GM23248 (cell line): ENCODE measurements at places on chromosomes 13 and 19. TPM values are rescaled to one million over a fixed set of nuclear protein-coding genes. Genes with fewer than 3 reads are reported as not detected.

DNA sequence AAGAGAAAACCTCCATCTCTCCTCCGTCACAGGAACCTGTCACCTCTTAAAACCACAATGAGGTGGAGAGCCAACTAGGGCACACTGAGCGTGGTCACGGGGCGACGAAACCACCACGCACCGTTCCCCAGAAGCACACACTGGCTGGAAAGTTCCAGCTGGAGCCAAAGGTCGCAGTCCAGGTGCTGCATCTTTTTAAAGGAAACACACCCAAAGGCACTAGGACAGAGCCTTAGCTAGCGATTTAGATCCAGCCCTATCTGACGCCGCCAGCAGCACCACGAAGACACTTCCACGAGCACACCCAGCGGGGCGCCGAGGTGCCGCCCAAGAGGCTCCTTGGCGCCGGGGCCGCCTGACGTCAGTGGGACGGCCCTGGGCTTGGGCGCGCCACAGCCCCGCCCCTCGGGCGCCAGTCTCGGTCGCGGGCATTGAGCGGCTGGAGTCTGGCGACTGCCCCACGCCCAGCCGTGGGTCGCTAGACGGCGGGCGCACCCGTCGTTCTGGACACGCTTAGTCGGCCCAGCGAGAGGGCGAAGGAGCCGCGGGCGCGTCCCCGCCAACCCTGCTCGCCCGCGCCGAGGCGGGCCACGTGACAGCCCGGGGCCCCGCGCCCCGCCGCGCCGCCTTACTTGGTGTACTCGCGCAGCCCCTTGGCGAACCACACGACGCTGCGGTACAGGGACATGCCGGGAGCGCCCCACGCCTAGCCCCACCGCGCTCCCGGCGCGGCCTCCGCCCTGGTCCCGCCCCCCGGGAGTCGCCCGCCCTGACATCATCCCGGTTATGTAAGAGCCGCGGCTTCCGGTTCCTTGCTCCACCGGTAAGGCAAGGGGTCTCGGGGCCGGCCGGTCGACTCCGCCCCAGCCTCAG is at the start of gene DHRS12:
Gene DHRS12 (minus strand): TSS at position 742 of the 873 bp plus-strand sequence. CDS start 4,504 bp downstream, outside the sequence.
- peak; percentile 96 for DNase-seq

DNA sequence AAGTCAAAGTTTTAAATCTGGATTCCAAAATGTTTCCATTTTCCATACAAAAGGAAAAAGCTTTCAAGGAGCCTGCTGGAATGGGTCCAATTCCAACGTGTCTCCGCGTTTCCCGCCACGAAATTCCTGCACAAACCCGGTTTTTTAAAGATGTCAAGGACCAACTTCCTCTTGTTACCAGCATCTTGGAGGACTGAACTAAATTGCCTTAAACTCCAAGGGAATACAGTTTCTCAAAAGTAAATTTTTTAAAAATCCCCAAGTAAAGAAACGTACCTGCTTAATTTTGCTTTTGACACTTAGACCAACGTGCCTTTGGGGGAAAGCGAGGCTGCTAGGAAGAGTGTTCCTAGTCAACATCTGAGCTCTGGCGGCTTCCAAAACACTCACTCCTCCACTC is 12.3 kb upstream of the SOX1 start:
- no peak for DNase-seq

GRCh38 chr13:113507505-113508345 is 17.2 kb upstream of the DCUN1D2 start:
- DNase-seq = no peak

ZNF726 gene
- polyA plus RNA-seq = 0.87 and 1.1 TPM in 2 replicates

DNA sequence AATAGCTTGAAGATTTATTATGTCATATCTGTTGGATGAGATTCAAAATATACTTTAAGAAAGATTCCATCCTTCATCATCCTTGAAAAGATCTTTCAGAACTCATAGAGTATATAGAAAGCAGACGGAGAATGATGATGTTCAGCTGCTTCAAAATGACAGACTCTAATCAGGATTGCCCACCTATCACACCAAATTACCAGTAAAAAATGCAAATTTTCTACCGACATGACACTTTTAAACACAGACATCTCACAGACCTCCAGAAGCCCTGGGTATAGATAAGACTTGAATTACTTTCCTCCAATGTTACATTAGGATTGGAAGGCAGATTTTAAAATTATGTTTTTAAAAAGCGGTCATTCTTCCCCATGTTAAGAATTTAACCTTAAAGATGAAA is 235.5 kb downstream of the GPC6 start:
- DNase-seq = no peak
